Kidney tubule cell (primary cell): ENCODE measurements at places on chromosomes 12 and 14.

DNA sequence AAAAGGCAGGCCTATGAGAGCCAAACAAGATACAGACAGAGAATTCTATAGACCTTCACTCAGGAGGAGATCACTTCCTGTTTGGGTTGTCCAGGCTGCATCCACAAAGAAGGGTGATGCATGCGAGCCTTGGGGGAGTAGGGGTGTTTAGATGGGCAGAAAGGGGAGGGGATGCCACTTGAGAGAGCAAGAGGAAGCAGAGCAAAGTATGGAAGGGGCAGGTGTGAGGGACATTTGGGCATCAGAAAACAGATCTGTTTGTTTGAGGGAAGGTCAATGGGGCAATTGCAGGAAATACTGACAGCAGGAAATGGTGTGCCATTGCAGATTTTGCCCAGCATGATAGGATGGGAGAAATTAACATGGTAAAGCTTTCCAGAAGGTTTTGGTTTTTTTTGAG is 146.4 kb upstream of the FOXN3 start:
- no peak for DNase-seq

DNA sequence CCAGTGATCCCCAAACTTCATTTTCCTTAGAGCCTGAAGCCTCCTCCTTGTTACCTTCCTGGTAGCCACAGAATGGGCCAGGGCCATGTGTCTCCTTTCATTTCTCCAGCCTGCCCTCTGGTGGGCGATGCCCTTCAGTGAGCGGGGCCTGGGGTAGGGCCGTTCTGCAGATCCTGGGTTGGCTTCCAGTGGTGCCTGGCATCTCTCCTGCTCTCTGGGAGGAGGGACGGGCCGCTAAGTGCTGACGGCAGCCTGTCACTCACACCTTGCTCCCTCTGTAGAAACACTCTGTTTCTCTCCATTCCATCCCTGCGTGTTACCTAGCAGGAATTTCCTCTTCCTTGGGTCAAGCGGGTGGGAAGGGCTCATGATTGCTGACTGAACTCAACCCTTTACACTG is 232.1 kb downstream of the CACNA1C start:
- peak; percentile 66 for DNase-seq

- DNase-seq = no peak
Measured at GRCh38 chr14:72387726-72388125, 455.5 kb downstream of the RGS6 start.

GRCh38 chr14:36438883-36439282 is 81.1 kb downstream of the NKX2-1 start:
- no peak for DNase-seq

DNA sequence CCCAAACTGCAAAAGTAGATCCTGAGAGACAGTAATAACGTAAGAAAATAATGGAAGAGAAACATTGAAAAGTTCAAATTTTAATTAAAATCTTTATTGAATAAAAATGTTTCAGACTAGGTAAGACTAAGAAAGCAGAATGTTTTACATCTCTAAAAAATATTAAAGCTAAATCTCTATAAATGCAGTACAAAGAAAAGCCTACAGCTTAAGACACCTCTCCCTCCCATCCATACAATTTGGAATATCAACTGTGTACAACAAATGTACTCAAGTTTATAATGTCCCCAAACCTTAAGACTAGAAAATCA is 8.5 kb upstream of the CERS5 start:
- no peak for DNase-seq
